ENCODE measurements at places on chromosomes 5 and 9.

DNA sequence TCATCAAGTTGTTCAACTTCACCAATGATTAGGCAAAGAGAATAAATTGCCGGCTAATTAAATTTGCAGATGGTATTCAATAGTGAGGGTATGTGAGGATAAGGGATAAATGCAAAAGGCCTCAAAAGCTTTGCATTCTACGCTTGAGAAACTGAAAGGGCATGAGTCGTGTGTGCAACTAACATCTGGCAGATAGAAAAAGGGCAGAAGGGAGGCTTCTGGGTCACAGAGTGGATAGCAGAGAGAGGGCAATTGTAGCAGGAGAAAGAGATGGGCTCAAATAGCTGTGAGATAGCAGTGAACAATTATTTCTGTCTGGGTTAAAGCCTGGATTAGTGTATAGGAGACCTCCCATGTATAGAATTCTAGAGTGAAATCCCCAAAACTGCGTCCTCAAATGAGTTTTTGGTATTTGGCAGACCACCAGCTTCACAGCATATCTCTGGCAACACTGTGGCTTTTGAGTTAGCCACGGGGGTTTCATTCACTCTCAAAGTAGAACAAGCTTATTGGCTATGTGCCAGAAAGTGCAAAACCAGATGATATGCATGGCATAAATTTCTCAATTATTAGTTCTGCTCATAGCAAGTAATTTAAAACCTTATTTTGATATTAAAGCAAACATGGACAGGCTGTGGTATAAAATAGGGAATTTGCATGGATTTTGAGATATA lies 586.3 kb downstream of the BRINP1 start:
- no peak for DNase-seq

GRCh38 chr5:137778772-137779564 lies 24.8 kb upstream of the HNRNPA0 start:
- DNase-seq = peak; percentile 6

- DNase-seq = no peak
These were observed 9.0 kb downstream of the CDH12 start for GRCh38 chr5:22844155-22844554.

DNA sequence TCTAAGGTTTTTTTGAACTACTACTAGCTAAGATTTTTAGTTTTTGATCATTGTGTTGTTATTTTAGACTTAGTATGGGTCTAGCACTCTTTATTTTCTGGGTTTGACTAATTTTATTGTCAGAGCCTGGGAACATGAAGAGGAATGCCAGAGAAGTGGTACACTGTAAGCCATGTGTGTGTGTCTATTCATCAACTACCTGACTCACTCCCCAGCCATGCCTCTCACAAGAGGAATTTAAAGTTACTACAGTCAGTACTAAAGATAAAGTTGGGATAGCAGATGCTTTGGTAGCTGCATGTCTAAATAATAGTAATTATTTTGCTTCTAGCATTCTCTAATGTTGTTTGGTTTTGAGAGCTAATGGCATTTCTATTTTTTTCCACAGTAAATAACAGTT lies 264.8 kb downstream of the CSNK1G3 start:
- DNase-seq = no peak

DNA sequence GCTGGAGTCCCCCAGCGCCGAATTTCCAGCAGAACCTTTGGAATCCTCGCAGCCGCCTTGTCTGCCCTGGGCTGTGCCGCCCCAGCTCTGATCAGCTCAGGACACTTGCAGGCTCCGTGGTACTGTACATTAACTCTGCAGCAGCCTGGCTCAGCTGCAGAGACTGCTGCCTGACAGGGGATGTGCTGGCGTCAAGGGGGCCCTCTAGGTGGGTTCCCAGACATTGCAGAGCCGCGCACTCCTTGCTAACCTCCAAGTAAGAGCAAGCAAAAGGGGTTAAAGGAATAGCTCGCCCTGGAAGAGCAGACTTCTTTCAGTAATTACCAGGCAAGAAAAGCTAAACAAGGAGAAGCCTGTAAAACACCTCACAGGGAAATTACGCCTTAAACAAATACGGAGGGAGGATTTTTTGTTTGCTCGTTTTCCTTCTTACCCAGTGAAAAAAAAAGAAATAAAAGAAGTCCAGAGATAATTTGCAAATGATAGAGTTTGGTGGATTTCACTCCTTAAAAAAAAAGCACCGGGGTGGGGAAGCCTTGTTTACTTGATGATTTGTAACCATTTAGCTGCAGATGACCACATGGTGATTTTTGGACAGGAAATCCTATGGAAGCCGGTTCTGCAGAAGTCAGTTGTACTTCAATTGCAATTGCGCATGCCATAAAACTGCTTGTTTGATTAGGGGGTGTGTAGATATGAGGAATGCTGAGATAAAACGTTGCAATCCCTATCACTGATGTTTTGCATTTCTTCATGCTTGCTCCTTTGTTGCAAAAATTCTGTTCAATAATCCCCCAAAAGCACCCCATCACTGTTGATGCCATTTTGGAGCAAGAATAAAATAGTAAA lies 305.8 kb downstream of the PDE4D start:
- no peak for DNase-seq

- DNase-seq = no peak
These were observed 41.5 kb upstream of the STARD4 start for GRCh38 chr5:111553868-111554267.

GRCh38 chr5:10673407-10673806 lies 87.6 kb downstream of the DAP start:
- no peak for DNase-seq

DNA sequence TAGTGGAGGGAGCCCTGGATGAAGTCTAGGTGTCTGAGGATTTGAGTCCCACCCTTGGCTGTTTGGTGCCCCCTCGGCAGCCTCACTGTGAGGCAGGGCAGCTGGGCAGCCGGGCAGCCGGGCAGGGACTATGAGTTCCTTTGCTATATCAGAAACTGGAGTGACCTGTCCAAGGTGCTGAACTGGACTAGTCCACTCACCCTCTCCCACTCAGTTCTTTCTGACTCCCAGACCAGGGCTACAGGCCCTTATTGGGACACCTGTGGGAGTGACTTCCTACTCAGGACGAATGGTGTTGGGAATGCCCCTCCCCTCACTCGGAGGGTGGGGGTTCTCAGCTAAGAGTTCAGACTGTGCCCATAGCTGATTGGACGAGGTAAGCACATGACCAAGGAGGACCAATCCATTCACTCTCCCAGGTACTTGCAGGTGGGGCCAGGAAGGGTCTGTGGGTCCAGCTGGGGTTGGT lies 34.1 kb upstream of the RAPGEF1 start:
- no peak for DNase-seq

DNA sequence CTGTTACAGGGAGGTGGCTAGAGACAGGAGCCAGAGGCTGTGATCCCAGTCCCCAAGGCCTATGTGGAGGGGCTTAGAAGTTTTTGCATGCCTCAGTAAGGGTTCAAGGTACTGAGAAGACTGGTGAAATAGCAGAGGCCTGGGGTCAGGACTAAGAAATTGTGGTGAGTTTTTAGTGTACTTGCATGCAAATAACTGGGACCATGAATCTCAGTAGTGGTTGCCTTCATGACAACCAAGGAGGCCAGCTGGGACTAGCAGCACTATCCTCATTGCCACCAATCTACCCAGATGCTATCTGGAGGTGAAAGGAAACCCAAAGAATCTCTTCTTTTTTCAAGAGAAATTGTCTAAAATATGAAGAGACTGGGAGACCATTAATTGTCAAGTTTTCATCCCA lies 395.1 kb downstream of the CETN3 start:
- no peak for DNase-seq

- no peak for DNase-seq
These were observed 56.7 kb downstream of the GADD45G start for GRCh38 chr9:89661391-89661949.

DNA sequence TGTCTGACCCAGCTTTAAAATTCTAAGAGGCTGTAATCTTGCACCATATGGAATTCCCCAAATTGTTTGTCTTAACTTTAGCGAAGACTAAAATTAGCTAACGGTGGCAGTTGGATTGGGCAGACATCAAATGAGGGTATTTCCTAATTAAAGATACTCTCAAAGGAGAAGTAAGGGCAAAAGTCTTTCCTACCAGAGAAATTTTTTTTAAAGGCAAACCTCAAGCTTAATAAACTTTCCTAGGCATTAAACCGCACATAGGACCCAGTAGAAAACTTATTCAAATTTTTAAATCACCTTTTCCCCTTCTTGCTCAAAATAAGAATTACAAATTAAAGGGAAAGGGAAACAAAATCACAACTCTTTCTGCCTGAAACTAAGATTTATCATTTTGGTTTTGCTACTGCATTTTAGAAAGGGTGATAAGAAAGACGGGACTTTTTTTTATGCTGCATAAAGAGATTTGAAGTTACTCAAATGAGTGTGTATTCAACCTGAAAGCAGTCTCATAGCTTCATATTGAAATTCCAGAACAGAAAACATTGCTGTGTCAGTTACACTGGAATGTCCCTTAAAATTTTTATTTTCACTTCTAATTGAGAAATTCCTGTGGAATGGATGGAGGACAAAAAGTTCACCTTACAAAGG lies 189.1 kb upstream of the PTGER4 start:
- peak; percentile 57 for DNase-seq

DNA sequence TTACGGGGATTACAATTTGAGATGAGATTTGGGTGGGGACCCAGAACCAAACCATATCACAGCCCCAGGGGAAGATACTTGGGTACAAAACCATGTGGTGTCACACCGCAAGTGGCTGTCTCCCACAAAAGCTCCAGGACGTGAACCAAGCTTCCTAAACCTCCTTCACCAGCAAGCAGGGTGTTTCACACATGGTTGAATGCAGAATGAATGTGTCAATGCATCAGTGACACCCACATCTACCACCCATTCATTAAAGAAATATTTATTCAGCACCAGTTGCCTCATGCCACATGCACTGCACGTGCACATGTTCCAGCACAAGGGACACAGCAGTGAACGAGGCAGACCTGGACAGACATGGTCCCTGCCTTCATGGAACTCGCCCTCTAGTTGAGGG lies 70.9 kb upstream of the SPOCK1 start:
- no peak for DNase-seq

GRCh38 chr9:35811381-35812024 lies 559 bp downstream of the SPAG8 start:
- no peak for DNase-seq

GRCh38 chr9:136283291-136284235 lies 20.3 kb downstream of the CCDC187 start:
- DNase-seq = no peak

GRCh38 chr9:73531658-73532057 lies 380.0 kb downstream of the ANXA1 start:
- no peak for DNase-seq

DNA sequence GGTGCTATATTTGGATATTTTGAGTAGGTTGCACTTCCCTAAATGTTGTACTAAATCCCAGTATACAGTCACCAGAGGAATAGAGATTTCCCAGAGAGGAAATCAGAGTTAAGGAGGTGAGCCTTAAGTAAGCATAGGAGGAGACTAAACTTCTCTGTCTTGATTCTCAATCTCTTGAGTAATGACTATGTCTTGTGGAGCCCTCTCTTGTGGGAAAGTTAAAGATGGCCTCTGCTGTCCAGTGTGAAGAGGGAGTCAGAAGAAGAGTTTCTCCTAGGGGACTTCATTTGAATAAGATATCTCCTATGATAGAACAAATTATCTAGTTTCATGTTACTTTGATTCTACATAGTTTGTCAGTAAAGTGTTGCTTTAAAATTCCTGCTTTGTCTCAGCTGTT lies 502.5 kb downstream of the PDE4D start:
- DNase-seq = no peak

GRCh38 chr5:18113721-18114120 lies 479.5 kb downstream of the TAF11L14 start:
- DNase-seq = no peak

DNA sequence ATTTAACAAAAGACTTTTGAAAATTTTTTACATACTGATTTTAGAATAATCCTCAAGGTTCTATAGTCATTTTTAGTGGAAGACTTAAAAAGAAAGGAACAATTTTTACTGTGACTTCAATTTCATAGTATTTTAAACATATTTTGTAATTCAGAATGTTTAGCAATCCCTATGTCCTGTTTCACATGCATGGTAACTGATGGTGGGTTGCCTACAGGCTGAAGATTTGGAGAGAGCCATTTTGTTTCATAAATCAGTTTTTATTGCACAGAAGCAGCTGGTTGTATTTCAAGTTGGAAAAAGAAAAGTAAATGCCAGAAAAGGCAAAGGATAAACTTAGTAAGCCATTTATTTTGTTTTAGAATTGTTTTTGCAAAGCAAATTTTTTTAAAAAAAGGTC lies 24.0 kb downstream of the STARD4 start:
- no peak for DNase-seq

- no peak for DNase-seq
These were observed 67.2 kb upstream of the CCDC152 start for GRCh38 chr5:42689391-42689790.

DNA sequence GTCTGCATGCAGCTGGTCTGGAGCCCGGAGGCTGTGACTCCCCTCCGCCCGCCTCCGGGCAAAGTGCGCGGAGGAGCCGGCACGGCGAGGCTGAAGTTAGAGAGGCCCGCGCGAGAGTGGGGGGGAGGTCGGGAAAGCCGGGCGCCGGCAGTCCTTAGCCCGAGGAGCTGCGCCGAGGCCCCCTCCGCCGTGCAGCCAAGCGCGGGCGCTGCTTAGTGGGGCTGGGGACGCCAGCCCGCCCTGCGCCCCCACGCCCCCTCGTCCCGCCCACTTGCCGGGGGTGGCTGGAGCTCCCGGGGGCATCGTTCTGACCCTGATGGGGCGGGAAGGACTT lies 403 bp downstream of the NINJ1 start:
- no peak for DNase-seq

DNA sequence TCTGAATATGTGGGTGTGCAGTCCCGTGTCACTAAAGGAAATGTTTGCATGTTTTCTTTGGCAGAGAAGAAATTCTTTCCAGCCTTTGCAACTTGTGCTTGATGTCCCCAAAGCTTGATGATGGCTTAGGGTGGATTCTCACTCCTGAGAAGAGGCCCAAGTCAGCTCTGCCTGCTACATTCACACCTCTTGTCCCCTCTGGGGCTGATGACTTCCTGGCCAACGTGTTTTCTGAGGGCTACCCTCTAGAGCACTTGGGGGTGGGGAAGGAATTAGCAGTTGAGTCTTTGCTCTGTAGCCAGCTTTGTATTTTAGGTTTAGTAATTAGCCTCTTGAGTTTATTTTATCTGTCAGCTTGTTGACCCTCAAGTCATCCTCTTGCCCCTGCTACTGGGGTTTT lies 19.7 kb downstream of the CYSTM1 start:
- no peak for DNase-seq

- no peak for DNase-seq
These were observed 4.7 kb downstream of the BRD3 start for GRCh38 chr9:134063088-134063570.

DNA sequence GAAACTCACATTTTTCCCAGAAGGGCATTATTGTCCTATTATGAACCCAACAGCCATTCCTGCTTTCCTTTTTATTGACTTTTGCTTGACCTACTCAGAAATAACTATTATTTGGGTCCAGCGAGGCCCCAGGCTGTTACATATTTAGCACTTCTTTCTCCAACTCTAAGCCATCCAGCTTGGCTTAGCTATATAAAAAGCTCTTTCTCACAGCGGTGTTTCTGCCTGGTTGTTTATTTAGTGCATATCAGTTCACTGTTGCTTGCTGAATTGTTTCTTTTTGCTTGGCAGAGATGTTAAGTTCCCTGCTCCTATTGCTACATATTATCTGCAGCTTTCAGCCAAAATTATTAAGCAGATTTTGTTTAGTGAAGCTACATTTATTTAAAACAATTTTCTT lies 1156.8 kb upstream of the SEMA6A start:
- no peak for DNase-seq

GRCh38 chr9:69554945-69555344 lies 117.2 kb downstream of the APBA1 start:
- DNase-seq = no peak

- DNase-seq = no peak
These were observed 17.8 kb downstream of the MED10 start for GRCh38 chr5:6360323-6361072.
